ENCODE measurements at places on chromosomes 5 and 9. TPM values are rescaled to one million over a fixed set of nuclear protein-coding genes. Genes with fewer than 3 reads are reported as not detected.

IFNA21 gene
- not detected for polyA plus RNA-seq

FCN1 gene
- 3.6 TPM for polyA plus RNA-seq

CDO1 gene
- polyA plus RNA-seq: 20.3 TPM

DNA sequence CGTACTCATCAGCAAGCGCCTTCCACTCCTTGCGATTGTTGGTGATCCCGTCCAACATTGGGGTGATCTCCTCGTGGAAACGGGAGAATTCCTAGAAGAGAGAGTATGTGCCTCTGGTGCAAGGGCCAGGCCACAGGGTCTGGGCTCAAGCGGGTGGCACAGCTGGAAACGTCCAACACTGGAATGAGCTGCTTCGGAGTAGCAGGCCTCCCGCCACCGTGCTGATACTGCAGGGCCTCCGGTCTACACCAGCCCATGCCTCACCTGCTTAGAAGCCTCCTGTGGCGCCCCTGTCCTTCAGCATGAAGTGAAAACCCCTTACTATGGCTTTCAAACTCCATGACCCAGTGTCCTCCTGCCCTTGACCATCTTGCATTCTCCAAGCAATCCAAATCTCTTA, 81.4 kb downstream of the PDE6A start:
- DNase-seq: no peak

DNA sequence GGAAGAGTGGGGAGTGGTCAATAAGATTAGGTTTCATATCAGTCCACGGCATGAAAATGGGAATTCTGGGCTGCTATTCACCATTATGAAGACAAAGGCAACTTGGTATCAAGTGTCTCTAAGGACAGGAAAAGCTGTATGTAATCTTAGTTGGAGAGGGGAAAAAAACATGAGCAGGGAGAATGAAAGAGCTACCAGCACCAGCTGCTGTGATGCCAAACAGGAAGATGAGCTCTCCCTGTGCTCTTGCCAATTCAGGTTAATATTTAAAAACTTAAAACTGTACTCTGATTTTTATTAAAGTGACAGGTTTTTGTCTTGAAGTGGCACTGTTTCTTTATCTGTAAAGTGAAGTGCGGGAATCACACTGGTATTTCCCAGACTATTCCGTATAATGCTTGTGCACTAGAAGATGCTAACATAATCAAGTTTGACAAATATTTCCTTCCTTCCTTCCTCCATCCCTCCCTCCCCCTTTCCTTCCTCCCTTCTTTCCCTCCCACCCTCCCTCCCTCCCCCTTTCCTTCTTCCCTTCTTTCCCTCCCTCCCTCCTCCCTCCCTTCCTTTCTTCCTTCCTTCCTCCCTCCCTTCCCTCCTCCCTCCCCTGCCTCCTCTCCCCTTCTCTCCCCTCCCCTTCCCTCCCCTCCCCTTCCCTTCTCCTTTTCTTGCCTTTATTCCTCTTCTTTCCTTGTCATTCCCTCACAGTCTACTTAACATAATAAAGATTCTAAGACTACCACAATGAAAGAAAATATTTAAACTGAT, 1383.0 kb upstream of the C9orf72 start:
- DNase-seq: no peak

- no peak for DNase-seq
These were observed 15.5 kb downstream of the CSF1R start for GRCh38 chr5:150070821-150071220.

DNA sequence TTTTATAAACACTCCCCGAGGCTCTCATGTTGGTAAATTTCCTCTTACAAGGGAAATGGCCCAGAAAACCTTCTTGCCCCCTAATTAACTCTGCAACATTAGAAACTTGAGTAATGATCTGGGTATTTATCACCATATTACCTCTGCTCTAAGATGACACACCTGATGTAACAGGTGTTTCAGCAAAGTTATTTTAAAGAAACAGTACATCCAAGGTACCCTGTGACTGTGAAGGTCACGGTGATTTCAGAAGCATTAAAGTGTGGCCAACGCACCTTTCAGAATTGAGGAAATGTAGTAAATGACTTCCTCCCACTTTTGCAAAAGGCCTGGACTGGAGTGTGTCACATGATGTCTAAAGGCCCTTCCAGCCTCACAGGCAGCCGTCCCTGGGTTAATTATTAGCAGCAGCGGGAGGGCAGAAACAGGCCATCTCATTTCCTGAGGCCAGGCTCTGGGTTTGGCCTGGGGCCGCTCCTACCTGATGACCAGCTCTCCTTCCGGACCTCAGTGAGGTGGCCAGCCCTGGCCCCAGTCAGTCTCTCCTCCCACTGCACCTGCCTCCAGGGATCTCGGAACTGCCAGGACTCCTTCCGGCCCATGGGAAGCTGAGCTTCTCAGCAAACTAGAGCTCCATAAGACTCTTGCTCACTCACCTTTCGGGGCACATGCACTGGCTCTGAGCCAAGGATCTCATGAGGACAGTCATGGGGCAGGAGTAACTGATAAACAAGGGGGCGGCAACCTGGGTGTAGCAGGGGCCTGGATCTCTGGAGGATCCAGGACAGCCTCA, 20.7 kb downstream of the PTPN3 start:
- no peak for DNase-seq

DNA sequence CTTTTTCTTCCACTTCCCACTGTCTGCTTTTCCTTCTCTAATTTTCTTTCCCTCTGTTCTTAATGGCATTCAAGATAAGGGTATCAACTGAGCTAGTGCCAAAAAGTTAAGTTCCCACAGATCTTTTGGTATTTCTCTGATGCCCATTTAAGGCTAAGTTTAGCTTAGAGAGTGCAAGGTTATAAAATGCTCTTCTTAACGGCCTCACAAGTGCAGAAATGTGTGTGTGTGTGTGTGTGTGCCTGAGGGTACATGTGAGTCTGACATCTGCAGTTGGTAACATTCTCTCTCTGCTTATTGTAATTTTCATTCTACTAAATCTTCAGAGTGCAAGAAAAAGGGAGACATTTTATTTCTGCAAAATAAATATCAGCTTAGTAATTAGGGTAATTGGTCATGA, 24.2 kb downstream of the FBN2 start:
- no peak for DNase-seq

DNA sequence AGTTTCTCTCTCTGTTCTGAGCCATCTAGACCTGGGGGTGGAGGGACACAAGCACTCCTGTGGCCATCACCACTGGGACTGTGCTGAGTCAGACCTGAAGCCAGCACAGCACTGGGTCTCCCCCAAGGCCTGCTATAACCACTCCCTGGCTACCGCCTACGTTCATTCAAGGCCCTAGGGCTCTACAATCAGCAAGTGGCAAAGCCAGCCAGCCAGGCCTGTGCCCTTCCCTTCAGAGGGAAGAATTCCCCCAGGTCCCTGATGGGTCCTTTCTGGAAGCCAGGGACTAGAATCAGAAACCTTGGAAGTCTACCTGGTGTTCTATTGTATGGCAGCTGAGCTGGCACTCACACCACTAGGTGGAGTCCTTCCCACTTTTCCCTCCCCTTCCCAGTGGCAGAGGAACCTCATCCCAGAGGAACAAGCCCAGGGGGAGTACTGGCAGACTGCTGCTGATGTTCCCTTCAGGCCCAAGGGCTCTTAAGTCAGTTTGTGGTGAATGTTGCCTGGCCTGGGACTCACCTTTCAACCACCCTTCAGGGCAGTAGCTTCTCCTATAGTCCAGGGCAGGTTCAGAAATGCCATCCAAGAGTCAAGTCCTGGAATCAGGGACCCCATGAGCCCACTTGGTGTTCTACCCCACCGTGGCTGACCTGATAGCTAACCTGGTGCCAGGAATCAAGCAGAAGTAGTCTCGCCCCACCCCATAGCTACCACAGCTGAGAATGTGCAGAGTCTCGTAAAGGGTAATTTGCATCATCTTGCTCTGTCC, 20.0 kb downstream of the JMY start:
- DNase-seq: no peak
